Right ventricle myocardium inferior (tissue), 1 donor: ENCODE measurements at places on chromosomes 11 and 22.

GRCh38 chr11:71432761-71433647 lies 15.2 kb downstream of the DHCR7 start:
- DNase-seq: no peak

DNA sequence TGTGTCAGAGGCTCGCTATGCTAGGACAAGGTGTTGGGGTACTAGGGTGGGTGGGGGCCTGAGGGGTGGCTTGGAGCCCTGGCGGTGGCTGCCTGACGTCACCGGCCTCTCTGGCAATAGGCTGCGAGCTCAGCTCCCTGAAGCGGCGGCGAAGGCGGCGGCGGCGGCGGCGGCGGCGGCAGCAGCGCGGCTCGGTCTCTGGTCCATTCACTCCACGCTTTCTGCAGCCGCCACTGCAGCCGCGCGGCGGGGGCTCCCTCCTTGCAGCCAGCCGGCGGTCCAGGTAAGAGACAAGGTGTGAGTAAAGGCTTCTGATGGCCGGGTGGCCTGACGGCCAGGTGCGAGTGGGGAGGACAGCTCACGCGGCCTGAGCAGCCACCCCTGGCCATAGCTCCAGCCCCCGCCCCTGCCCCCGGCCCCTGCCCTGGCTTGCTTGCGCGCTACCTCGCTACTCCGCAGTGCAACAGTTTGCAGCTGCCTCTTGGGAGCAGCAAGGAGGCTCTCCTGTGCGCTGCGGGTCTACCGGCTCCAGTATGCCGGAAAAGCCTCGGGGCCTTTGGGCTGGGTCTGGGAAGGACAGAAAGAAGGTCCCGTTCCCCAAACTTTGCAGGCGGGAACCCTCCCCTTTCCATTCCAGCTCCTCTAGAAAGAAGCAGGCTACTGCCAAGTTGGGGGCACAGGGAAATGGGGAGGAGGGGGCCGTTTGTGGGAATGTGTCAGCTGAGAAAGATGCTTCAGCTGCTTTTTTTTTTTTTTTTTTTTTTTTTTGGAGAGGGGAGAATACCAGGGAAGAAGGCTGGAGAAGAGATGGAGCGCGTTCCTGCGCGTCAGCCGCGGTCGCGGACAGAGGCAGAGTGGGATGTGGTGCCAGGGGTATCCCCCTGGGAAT lies at the start of gene C11orf87:
TSS of gene C11orf87 (plus strand) at position 210 of the 889 bp plus-strand sequence. CDS start 1,444 bp downstream, outside the sequence.
- DNase-seq: no peak

- no peak for DNase-seq
These were observed 510 bp downstream of the CHRDL2 start for GRCh38 chr11:74730571-74731260.

DNA sequence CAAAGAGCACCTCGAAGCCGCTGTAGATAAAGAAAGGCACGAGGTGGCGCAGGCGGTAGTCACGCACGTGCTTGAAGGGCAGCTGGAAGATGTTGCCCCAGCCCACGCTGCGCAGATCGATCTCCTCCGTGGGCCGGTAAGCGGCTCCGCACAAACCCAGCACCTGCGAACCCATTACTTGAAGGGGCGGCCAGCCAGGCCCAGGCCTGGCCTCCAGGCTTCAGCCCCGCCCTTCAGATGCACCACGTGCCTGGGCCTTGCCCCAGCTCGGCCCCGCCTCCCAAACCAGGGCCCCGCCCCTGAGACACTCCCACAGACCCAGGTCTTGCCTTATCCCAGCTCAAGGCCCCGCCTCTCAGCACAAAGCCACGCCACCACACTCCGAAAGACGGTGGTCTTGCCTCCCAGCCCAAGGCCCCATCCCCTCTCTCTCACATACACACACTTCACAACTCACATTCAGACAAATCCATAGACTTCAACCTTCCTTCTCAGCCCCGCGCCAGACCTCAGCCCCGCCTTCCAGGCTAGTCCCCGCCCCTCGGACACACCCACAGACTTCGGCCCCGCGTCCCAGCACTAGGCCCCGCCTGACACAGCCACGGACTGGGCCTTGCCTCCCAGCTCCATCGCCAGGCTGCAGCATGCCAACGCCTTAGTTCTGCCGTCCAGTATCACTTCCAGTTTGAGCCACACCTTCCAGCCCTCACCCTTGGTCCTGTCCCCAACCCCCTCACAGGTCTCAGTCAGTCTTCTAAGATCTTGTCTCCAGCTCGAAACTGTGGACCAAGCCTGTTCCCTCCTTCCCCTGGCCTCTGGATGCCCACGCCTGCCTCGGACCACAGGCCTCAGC lies 7.0 kb downstream of the UNC93B1 start:
- peak; percentile 88 for DNase-seq

DNA sequence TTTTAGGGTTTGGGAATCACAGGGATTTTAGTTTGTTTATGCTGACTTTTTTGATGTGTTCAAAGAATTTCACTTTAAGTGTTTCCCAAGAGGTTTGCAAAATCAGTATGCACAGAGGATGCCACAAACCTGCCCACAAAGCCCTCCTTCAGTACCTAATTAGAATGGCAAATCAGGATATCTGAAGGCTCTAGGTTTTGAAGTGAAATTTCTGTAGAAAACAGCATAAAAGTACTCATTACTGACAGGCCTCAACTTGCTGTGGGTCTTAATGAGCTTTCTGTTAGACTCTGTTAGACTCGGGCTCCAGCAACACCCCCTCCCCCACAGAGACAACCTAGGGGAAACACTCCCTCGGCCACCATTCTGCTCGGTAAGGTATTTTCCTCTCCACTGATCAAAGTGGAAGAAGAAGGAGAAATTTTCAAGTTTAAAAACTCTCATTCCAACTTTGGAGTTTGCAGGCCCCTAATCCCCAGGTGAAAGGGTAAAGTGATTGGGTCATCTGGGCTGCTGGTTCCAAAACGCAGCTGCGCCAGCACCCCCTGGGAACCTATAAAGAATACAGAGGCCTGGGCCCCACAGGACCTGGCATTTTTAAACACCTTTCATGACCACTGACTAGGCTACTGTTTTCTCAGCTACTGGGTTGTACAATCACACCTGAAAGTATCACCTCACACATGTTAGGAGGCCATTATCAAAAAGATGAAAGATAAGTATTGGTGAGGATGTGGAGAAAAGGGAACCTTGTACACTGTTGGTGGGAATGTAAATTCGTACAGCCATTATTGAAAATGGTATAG lies 67.5 kb downstream of the PLEKHA7 start:
- no peak for DNase-seq

DNA sequence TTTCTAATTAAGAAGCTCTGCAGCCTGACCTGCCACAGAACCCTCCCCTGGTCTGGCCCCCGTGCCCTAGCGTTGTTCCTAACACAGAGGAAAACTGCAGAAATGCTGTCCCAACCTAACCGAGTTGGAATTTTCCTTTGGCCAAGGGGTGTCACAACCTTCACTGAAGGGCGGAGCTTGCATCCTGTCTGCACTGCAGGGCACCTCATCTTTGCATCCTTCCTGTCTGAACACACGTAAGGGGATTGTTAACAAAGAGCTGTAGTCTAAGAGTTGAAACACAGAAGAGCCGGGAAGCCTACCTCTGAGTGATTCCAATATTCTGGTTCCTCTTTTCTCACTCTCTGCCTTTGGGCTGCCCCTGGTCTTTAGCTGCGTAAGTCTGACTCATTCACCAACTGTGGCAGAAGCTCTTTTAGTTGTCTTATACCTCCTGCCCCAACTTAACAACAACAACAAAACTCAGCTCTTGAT lies 1.6 kb downstream of the DIXDC1 start:
- no peak for DNase-seq

- no peak for DNase-seq
These were observed 222.5 kb upstream of the SNX19 start for GRCh38 chr11:131138731-131139130.

- no peak for DNase-seq
These were observed 504 bp upstream of the ASCC2 start for GRCh38 chr22:29838599-29838956.

GRCh38 chr11:116055064-116055463 lies 550.8 kb upstream of the CADM1 start:
- no peak for DNase-seq

DNA sequence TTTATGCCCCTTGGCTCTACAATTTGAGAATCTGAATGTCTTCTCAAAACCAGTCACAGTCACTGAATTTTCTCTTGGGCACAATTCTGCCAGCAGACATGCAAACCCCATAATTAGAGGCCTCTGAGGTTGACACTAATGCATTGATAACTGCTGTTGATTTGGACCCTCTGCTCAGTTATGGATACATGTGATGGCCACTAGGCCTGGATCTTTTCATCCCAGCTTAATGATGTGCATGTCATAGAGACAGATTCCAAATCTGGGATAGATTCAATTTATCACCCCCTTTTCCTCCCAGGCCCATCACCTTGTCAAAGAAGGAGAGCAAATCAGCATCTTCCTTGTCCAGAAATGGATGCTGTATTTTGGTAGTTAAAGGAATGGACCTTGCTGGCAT lies 92.2 kb downstream of the C11orf91 start:
- no peak for DNase-seq

DNA sequence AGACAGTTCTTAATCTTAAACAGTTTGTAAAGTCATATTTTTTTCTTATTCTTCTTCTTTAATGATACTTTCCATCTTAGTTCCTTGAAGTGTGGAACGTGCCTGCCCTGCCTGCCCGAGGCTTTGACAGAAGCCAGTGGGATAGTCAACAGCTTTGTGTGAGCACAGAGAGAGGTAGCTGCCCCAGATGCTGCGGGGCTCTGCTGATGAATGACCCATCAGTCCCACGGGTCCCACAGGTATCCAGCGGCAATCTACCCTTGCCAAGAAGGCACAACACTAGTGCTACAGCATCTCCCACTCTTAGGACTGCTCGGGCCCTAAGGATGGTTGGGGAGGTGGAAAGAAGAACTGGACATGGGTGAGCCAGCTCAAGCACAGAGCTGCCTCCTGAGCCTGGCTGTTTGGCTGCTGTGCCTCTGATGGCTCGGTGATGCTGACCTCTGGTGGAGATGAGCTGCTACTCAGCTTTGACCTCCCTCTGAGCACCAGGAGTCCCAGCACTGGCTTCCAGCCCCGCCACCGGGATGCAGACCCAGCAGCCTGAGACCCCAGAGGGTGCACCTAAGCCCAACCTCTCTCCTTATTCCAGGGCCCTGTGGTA lies 11.8 kb upstream of the APLNR start:
- peak; percentile 74 for DNase-seq

GRCh38 chr11:133782116-133782725 lies 63.1 kb downstream of the SPATA19 start:
- peak; percentile 46 for DNase-seq

GRCh38 chr11:119739975-119740374 lies 11.0 kb upstream of the NECTIN1 start:
- no peak for DNase-seq

GRCh38 chr22:20465759-20466077 lies 28.1 kb upstream of the SCARF2 start:
- no peak for DNase-seq

GRCh38 chr11:37402663-37403062 lies 804.6 kb upstream of the RAG2 start:
- DNase-seq: no peak

GRCh38 chr22:26812731-26813130 lies 155.3 kb downstream of the MIAT start:
- DNase-seq: no peak

DNA sequence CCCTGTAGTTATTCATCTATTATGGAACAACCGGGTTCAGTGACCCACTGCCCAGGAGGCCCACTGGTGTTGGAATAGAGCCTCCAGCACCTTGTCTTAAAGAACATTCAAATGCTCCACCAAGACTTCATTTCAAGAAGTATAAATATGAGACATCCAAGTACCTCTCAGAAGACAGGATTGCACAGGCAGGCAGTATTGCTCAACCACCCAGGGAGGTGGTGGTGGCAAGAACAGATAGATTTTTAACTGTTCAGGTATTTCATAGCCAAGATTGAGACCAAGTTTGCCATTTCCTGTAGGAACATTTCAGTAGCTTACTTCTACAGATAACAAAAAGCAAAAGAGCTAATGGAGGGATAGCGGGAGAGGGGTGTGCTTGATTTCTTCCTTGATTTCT lies 78.7 kb downstream of the COMMD9 start:
- no peak for DNase-seq
